ENCODE measurements at places on chromosomes 3 and 15.

GRCh38 chr3:169846458-169847193 lies 23.1 kb downstream of the LRRC31 start:
- peak; percentile 87 for DNase-seq

GRCh38 chr3:156417559-156418132 lies 137.3 kb downstream of the SSR3 start:
- DNase-seq, result no peak

DNA sequence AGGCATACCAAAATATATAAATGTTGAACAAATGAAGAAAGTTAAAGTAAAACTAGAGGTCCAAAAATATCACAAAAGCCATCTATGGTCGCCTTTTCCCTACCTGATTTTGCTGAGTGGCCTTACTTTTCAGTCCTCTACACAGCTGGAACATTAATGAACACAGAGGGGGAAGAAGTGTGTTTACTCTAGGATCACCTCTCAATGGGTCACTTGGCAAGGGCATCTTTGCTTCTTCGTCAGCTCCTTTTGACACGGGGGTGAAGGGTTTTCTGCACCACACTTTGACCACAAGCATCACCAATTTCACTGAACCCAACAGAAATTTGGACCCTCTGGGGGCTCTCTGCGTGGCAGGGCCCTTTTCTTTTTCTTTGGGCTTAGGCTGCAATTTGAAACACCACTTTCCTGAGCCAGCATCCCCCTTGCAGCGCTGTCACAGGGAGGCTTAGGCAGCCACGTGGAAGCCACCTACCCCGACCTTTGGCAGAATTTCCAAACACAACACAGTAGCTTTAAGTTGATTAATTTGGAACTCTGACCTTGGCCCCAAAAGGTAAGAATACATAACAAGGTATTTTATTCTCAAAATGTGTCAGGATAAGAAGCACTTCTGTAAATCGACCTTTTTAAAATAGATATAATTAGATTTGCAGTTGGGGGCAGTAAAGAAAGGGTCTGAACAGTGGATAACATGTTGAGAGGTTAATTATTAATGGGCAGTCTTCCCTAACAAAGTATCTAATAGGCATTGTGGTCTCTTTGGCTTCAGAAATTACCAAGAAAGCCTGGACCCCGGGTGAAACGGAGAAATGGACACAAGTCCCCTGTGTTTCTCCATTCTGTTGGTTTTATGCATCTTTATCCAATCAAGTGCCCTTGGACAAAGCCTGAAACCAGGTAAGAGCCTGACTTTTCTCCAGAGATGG lies at the start of gene LIPC:
Gene LIPC, plus strand, starts transcription at position 771 of the 929 bp plus-strand sequence. Its CDS starts 42 bp downstream, at position 813.
- DNase-seq, result no peak

DNA sequence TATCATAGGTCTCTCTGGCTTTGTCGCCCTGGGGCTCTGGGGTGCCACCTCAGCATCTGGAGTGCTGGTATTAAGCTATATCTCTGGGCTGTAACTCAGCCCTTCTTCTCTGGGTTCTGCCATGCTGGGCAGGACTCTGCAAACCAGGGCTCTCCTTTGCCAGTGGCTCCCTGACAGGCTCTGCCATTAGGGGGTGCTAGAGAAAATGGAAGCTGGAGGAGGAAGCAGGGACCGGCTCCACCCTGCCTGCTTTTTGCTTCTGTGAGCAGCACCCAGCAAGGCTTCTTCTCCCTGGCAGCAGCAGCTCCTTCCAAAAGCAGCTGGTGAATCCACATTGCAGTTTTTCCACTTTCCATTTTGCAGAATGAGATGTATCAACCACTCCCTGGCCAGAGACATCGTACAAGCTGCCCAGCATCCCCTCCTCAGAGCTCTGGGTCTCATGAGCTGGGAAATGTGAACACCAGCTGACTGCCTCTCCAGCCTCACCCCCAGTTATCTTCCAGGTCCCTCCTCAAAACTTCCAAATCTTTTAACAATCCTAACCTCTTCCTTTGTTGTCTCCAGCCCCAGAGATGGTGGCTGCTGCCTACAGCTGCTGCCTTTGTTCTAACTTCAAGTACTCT lies 165.0 kb downstream of the ABHD5 start:
- DNase-seq, result peak; percentile 53

- DNase-seq, result peak; percentile 45
Observed at GRCh38 chr3:63918321-63918720, 6.1 kb upstream of the SCAANT1 start.

GRCh38 chr3:194871864-194872668 lies 186.4 kb downstream of the FAM43A start:
- peak; percentile 70 for DNase-seq

DNA sequence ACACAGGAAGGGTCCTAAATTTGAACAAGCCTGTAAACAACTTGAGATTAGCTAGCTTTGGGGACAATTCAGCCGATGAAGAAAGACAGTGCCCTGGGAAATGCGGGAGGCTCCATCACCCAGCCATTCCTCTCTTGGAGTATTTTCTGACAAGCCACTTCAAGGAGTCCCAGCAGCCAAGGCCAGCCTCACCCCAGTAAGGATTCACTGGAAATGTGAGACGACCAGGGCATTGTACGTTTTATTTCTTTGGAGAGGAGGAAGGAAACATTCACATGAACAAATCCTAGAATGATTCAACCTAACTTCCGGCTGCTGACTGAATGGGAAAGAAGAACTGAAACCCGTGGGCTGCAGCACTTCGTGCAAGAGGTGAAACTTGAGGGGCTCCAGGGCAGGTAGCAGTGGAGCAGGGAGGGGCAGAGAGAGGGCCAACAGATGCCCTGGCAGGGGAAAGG lies 116.4 kb upstream of the ARHGEF3 start:
- DNase-seq, result no peak

- DNase-seq, result peak; percentile 35
Observed at GRCh38 chr3:193665370-193665989, 72.5 kb downstream of the OPA1 start.

DNA sequence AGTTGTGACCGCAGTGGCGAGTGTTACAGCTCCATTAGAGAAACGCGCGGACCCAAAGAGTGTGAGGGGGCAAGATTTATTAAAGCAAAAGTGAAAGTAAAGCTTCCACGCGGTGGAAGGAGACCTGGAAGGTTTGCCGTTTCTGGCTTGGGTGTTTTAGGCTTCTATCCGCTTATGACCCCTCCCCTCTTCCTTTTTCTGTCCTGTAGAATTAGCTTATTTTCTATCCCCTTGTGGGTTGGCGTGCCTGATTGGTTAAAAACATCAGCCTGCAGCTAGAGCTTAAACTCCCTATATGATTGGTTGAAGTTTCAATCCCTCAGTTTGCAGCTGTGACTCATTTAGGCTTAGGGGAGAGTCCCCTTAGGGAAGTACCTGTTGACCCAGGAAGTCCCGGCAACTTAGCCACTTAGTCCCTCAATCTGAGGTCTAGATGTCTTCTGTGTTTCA lies 39.6 kb downstream of the C3orf38 start:
- DNase-seq, result no peak

DNA sequence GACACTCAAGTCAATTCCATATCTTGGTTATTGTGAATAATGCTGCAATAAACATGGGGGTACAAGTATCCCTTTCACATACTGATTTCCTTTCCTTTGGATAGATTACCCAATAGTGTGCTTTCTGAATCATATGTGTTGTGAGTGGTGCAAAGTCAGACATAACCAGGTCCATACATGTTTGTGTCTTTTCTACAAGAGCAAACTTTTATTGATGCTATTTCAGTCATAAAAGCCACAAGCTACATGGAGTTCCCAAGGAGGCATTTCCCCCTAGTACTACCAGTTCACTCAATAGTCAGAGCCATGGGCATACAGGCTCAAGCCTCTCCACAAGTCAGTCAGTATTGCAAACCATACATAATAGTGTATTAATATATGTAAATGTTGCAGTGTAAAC lies 10.1 kb downstream of the CEP63 start:
- DNase-seq, result no peak
